NCI-H524 (cell line): ENCODE measurements at places on chromosomes 16 and 17.

DNA sequence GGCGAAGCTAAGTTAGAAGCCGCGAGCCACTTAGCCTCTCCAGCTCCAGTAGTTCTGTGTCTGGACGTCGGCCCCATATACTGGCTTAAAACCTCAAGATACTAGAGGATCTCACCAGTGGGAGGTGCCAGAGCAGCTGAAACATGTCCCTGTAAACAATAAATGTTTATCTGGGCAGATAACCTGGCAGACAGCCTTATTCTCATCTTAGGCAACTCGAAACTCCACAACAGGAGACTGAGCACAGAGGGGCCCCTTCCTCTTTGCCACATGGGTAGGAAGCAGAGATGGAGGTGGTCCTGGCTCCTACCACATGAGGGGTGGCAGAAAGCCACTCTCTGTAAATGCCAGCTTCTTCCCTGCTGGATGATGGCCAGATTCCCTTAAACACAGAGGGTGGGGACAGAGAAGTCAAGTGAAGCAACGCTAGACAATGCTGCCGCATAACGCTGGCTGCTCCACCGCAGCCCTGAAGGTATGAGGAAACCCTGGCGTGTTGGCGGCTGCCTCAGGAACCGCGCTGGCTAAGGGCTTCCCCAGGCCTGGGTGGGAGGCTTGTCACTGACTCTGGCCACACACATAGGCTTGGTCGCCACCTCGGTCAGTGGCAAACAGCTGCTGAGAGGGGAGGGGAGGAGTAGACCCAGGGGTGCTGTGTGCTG lies 67.9 kb downstream of the HIC1 start:
- DNase-seq, result no peak

- DNase-seq, result no peak
These were observed 3.6 kb downstream of the PIEZO1 start for GRCh38 chr16:88781140-88782077.

DNA sequence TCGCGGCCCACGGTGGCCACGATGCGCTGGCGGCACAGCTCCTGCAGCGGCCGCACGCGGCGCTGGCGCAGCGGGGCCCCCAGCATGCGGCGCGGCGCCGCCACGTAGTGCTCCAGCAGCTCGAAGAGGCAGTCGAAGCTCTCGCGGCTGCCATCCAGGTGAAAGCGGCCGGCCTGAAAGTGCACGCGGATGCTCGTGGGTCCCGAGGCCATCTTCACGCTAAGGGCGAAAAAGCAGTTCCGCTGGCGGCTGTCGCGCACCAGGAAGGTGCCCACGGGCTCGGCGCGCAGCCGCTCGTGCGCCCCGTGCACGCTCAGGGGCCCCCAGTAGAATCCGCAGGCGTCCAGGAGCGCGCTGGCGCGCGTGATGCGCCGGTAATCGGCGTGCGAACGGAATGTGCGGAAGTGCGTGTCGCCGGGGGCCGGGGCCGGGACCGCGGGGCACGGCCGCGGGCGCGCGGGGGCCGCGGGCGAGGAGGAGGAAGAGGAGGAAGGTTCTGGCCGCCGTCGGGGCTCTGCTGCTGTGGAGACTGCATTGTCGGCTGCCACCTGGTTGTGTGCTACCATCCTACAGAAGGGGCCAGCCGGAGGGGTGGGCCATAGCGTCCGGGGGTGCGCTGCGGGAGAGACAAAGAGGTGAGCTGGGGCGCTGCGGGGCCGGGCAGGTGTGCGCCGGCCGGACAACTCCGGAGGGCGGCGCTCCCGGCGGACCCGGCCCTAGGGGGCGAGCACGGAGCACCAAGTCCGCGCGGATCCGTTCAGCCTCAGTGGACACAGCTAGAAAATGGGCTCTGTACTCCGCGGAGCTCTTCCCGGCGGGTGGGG lies 879 bp downstream of the SOCS1 start:
- DNase-seq, result no peak

- no peak for DNase-seq
These were observed 154.6 kb upstream of the ZNF267 start for GRCh38 chr16:31718998-31719397.

- DNase-seq, result no peak
These were observed 69.1 kb downstream of the CACNG1 start for GRCh38 chr17:67113486-67113885.

DNA sequence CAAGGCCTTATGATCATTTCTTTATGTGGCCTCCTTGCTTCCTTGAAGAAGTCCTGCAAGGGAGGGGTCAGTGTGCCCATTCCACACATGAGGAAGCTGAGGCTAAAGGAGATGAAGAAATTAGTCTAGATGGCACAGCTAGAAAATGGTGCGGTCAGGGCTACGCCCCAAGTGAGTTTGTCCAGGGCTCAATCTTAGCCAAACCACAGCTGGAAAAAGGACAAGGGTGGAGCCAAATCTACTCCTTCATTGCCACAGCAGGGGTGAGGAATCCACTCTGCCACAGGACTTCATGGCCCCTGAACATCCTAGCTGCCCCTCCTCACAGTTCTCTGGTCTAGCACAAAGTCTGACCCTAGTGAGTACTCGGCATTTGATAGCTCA lies 16.2 kb downstream of the BEAN1 start:
- no peak for DNase-seq

DNA sequence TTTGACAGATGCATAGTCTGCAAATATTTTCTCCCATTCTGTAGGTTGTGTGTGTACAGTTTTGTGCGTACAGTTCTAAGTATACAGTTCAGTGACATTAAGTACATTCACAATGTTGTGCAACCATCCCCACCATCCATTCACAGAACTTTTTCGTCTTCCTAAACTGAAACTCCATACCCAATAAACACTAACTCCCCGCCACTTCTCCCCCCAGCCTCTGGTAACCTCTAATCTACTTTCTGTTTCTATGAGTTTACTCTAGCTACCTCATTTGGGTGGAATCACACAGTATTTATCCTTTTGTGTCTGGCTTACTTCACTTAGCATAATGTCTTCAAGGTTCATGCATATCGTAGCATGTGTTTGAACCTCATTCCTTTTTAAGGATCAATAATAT lies 14.3 kb downstream of the PIK3R5 start:
- no peak for DNase-seq
